ENCODE measurements at places on chromosomes 11 and 22.

GRCh38 chr11:94793822-94794221 lies 25.7 kb downstream of the AMOTL1 start:
- DNase-seq: no peak

DNA sequence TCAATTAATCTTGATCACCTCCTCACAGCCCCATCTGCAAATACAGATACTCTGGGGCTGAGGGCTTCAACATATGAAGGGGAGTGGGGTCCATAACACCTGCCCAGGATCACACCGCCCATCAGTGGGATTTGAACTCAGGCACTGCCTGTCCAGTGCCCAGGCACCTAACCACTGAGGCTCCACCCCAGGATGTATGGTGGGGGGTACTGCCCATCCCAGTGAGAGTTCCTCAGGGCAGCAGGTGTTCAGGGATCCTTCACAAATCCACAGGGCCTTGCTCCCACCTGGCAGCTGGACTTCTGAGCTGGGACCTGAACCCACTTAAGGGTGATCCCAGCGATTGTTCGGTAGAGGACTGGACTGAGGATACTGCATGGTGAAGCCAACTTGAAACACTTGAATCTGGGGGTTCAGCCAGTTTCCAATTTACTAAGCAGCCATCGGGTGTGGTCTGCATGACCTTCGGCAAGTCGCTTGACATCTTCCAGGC lies 33.3 kb downstream of the PRDM11 start:
- no peak for DNase-seq

- no peak for DNase-seq
Measured at GRCh38 chr22:50144005-50144614, 26.4 kb upstream of the PANX2 start.

DNA sequence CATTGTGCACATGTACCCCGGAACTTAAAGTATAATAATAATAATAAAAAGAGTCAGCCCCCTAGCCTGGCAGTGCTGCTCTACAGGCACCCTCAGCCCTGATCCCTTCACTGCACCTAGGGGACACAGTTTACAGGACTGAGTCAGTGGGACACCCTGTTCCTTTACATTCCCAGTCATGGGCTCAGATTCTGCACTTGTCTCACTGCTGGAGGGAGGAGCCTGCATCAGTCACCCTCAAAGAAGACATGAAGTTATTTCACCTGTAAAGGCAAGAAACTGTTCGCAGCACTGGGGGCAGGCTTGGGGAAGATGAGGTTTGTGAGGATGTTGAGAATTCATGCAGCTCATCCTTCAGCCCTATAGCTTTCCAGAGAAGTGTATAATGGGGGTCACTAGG lies 50.7 kb upstream of the VPREB1 start:
- DNase-seq: no peak

DNA sequence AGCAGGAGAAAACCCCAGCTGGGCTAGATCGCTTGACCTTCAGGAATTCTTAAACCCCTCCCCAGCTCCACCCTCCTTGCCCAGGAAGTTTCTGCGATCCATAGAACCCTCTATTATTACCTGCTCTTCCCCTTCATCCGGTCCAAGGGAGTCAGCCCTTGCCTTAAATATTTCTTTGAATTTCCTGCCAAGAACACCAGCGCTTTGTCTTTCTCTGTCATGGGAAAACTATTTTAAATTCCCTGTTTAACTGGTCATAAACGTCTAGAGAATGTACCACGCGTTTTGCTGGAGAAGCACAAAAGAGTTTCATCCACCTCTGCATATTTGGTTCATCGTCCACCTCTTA lies 496 bp upstream of the TRAF6 start:
- DNase-seq: no peak

GRCh38 chr11:67054836-67055523 lies 1.7 kb upstream of the RHOD start:
- DNase-seq: no peak

- no peak for DNase-seq
Measured at GRCh38 chr11:33412241-33412640, 155.1 kb downstream of the HIPK3 start.

GRCh38 chr11:92225125-92225567 lies 528 bp downstream of the FAT3 start:
- DNase-seq: no peak

GRCh38 chr11:65872586-65873317 lies at the start of gene EFEMP2:
Gene EFEMP2, minus strand, starts transcription at chr11:65872800. Its CDS starts 446 bp downstream, at chr11:65872354.
- no peak for DNase-seq

DNA sequence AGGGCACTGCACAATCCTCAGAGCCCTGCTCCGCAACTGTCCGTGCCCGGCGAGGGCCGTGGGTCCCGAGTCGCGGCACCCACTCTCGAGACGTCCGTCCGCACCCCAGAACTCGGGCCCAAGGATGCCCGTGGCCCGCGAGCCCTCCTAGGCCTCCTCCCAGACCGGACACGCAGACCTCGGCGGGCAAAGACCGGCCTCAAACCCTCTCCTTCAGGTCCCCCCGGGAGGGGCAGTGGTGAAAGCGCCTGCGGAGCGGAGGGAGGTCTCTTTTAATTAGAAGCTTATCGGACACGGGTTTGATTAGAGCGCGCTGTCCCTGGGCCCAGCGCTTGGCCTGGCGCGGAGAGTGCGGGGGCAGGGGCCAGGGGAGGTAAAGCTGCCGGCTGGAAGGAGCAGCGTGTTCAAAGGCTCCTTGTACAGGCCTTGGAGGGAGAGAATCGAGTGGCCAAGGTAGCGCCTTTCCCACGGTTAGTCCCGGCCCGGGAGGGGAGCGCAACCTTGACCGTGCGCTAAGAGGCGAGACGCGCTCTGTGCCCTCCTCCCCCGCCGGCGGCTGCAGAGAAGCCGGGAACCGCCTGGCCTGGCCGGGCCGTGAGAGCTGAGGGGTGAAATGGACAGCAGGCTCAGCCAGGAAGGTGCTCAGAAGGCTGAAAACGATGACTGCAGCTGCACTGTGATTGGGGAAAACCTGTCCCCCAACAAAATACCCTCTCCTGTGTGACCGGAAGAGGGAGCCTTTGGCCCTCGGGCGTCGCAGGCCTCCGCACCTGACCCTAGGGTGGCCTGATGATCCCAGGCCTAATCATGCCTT lies 4.6 kb downstream of the WT1 start:
- DNase-seq: no peak

- no peak for DNase-seq
Measured at GRCh38 chr22:41779929-41780505, 20.5 kb upstream of the CCDC134 start.

DNA sequence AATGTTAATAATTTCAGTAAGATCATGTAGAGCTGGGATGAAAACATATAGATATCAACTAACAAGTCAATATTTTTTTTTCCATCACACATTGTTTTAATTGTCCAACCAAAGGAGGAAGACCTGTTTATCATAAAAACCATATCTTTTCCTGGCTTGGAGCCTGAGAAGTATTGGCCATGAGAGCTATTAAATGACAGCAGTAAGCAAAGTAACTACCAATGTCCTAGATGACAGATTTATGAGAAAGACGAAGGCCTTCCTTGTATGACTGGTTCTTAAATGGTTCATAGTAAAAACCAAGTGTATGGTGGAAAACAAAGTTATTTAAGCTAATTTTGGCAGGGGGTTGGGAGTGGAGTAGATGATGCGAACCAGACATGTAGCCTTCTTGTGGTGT lies 1147.1 kb upstream of the TENM4 start:
- DNase-seq: no peak

- DNase-seq: no peak
Measured at GRCh38 chr22:38861927-38862326, 10.1 kb downstream of the CBX6 start.

GRCh38 chr11:72584939-72585597 lies 89.2 kb downstream of the PDE2A start:
- DNase-seq: no peak

- DNase-seq: no peak
Measured at GRCh38 chr22:45769569-45770210, 98.1 kb downstream of the ATXN10 start.

DNA sequence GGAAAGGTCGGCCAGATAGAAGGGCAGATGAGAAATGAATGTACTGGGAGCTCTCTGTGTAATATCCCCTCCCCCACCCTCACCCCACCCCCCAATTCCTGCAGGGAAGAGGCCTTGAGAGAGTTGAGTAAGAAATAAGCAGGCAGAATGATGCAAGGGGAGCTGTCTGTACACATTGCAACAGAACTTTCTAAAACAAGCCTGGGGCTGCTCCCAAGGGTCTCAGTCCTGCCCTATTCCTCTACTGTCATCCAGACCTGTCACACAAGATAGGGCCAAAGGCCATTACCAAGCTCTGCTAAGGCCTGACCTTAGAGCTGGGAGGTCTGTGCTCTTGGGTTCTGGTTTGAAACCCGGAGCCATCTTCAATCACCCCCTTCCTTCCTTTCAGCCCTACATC lies 5.7 kb upstream of the DGAT2 start:
- no peak for DNase-seq

- DNase-seq: no peak
Measured at GRCh38 chr11:15215005-15215404, 100.3 kb downstream of the INSC start.

DNA sequence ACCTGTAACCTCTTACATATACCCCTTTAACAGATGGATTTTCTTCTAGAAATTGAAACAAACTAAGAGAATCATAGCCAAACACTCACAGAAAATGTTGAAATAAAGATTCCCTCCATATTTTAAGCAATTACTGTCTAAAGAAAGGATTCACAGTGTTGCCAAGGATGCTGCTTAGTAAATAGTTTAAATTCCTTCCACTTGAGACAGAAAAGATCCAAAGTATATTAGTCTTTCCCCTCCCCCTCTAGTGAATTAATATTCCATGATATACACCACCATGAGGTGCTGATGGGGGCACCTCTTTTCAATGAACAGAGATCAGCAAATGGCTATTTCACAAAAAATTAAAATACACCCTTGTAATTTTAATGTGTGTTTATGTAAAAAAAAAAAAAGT lies 186.8 kb downstream of the SOX6 start:
- no peak for DNase-seq

DNA sequence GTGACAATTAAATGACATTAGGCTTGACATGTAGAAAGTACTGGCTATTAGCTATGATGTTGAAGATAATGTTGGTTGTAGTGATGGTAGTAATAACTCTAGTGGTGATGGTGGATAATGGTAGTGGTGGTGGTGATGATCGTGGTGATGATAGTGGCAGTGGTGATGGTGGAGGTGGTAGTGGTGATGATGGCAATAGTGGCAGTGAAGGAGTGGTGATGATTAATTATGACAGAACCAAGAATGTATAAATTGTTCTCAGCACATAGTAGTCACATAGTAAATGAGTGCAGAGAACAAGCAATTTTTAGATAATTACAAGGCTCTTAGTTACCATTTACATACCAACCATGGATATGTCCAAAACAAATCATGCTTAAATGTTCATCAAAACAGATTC lies 5.3 kb upstream of the CD44 start:
- no peak for DNase-seq

- DNase-seq: no peak
Measured at GRCh38 chr11:6151117-6151516, 19.0 kb downstream of the OR52B2 start.

DNA sequence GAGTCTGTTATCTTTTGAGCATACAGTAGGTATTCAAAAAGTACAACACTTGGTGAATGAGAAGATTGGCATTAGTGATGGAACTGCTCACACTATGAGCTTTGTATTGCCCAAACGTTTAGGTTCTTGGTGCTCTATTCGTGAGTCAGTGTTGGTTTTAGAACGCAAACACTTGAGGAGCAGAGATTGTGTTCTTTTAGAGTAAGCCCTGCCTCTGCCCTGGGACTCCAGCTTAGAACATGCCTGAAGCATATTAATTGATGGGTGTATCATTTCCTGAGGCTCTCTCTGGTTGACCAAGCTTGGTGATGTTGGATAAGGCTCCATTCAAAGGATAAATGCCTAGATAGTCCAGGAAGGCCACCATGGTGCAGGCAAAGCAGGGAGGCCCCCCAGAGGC lies 10.9 kb downstream of the MTNR1B start:
- no peak for DNase-seq

DNA sequence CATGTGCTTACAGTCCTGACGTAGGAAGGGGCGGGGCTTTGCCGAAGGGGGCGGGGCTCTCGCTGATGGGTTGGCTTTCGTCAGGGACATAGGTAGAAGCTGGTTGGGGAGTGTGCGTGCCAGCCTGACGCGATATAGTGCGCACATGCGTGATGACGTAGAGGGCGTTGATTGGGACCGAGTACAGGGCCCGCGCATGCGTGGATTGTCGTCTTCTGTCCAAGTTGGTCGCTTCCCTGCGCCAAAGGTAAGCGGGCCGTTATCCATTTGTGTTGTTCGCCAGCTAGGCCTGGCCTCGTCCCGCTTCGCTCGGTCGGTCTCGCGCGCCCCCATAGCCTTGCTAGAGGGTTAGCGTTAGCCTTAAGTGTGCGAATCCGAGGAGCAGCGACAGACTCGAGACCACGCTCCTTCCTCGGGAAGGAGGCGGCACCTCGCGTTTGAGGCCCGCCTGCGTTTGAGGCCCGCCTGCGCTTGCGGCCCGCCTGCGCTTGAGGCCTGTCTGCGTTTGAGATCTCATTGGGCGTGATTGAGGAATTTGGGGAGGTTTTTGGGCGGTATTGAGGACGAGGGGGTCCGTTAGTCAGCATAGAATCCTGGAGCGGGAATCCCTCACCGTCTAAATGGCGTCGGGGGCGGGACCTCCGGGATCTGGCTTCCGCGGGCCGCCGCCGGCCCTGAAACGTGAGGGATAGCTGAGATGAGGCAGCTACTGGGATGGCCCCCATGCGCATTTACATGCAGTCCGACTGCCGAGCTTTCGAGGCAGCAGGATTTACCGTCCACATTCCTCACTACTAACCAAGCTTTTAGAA lies at the start of gene XRCC6:
Gene XRCC6 (plus strand): TSS at position 197 of the 812 bp plus-strand sequence. CDS start 710 bp downstream, outside the sequence.
- peak; percentile 99 for DNase-seq

GRCh38 chr11:76159983-76160661 lies 46.2 kb downstream of the WNT11 start:
- no peak for DNase-seq

DNA sequence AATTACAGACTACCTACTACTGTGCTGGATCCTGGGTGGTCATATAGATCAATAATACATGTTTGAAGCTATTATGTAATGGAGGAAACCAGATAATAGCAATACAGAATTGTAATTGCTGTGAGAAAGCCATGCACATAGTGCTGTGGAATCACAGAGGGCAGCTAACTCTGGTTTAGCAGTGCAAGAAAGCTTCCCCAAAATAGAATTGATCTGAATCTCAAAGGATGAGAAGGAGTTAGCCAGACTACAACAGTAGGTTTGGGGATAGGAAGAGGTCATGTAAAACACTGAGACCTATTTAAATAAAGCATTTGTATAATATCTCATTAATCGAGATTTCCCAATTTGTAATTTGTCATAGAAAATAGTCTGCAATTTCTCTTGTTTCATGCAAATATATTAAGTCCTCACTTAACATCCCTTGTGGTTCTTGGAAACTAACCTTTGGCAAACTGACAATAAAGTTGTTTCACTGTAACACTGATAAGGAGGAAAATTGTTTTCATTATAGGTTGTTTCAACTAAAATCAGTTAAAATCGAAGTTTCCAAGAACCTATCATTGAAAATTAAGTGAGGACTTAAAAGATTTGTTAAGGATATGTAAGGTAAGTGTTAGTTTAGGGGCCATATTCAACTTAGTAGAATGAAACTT lies 7.6 kb downstream of the C11orf58 start:
- DNase-seq: no peak

DNA sequence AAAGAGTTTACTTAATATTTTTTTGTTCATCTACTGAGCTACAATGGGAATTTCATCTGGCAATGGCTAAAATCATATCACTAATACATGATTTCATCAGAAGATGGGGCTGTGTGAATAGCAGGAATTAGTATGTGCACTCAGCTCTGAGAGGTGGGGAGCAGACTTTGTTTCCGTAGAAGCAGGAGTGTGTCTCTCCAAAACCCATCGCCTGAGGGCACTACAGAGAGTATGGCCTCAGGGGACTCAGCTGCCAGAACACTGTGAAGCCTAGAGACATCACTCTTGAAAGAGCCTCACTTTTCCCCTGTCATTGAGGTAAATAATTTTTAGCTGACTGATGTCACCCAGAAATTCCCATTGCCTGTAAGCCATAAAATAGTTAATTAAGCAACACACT lies 261.4 kb upstream of the ISX start:
- no peak for DNase-seq

All from activated T-helper 9 cell treated with anti-CD3 and anti-CD28 coated beads, Interleukin-2, amount 50 U/mL, for 16 hours (primary cell).